ENCODE measurements at places on chromosomes 16 and 17.
A peak's percentile ranks its signal among the peaks of the same experiment; 100 is the strongest.

GRCh38 chr16:70657956-70658355 lies 11.6 kb downstream of the IL34 start:
- peak; percentile 79 for DNase-seq

DNA sequence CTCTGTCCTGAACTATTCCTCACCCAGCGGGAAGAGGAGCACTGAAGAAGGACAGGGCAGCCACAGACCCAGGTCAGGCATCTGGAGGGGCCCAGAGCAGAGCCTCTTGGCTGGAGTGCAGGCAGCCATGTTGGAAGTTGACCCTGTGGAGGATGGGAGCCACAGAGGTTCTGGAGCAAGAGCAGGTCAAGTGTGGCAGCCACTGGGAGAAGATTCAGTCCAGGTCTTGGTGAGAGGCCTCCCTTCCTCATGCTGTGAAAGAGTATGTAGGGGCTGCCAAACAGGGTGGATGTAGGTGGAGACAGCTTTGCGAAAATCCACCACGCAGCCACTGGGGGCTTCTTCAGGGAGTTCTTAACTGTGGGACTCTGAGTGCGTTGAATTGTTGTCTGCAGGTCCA lies 590 bp upstream of the CD79B start:
- DNase-seq: no peak

DNA sequence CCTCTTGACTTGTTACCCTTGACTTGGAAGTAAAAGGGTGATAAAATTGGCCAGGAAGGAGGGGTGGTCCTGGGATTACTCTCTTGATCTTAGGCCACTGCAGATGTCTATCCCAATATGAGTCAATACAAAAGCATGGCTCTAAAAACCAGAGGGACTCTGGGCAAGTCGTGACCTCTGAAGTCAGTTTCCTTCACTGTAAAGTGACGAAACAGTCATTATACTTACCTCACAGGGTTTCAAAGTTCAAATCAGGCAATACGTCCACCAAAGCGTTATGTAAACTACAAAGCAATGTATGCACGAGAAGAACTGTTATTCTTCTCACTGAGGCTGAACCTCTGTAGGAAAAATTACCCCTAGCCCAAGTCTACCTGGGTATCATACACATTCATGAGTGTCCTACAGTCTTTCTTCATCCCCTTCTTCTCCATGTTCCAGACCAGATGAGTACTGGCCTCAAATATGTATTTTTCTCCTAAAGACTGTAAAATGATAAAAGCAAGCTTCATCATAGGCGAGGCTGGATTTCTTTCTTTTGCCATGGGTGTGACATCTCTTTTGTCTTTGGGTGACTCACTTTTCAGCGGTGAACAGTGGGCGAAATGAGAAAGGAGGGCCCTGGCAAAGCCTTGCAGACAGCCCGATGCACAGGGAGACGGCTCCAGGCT lies 34.5 kb upstream of the CLEC18B start:
- no peak for DNase-seq

DNA sequence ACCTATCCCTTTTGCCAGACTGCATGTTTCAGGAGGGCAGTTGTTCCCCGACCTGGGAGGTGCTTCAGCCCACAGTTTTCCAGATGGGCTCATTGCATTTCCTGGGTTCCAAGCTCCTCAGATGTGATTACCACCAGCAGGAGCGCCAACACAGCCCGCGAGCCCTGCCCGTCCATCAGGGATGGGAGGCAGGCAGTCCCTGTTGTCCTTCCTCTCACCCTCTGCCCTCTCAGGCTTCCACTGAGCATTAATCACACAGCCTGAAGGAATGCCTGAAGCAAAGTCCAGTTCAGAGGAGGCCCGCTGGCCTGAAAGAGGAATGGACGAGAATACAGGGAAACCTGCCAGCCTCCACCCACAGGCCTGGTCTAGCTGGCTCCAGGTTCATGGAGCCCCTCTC lies 256.3 kb upstream of the SDK2 start:
- DNase-seq: no peak

- DNase-seq: peak; percentile 74
These were observed 2.3 kb upstream of the TPPP3 start for GRCh38 chr16:67395458-67396158.

Data from tongue (tissue), 3 donors.